Stimulated activated CD8-positive, alpha-beta memory T cell treated with anti-CD3 and anti-CD28 coated beads, Interleukin-4, amount 100 ng/mL, for 4 hours (primary cell): ENCODE measurements at places on chromosomes 2 and 18.

GRCh38 chr18:75391279-75392225 is 36.0 kb downstream of the SMIM21 start:
- no peak for DNase-seq

DNA sequence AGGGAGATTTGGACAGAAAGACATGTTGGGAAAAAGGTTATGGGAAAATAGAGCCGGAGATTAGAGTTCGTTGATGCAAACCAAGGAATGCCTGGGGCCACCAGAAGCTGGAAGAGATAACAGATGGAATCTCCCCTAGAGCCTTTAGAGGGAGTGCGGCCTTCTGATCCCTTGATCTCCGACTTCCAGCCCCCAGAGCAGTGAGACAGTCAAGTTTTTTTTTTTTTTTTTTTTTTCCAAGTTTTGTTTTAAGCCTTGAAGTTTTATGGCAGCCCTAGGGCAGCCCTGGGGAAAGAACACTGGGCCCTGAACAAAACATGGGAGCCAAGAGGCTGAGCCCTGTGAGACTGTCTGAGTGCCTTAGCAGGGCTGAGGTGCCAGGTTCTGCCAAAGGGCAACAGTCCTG is 6.5 kb downstream of the DGKD start:
- DNase-seq: no peak

DNA sequence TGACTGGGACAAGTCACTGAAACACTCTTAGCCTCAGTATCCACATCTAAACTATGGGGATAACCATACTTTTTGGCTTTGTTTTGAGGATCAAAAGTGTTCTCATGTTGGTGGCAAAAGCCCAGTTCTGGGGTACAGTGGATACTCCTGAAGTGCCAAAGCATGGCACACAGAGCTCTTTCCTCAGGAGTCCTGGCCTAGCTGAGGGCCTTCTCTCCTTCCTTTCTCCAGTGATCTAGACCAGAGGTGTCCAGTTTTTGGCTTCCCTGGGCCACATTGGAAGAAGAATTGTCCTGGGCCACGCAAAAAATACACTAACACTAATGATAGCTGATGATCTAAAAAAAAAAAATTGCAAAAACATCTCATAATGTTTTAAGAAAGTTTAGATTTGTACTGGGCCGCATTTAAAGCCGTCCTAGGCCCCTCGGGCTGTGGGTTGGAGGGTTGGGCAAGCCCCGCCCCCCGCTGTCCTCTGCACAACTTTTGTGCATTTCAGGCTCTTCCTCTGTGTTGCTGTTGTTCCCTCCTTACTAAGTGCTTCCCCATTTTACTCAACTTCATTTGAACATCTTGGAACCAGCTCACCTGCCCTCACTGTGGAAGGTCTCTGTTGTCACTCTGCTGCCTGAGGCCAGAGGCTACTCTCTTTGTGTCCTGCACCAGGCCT is 337.0 kb downstream of the CYRIA start:
- no peak for DNase-seq

DNA sequence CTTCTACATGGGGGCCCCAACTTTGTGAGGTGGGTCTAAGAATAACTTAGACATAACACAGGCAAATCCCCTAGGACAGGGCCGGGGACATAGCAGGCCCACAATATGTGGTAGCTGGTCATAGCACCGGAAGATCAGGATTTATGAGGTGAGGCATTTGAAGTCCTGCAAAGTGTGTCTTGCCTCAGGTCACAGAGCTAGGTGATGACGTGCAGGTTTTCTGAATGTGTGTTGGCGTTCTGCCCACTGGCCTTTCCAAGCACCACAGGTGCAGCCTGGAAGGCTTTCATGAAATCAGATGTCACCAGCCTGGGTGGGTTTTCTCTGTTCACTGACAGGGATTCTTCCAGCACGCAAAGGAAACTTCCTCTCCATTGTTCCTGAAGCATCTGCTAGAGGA is 119.1 kb downstream of the LRATD1 start:
- no peak for DNase-seq

DNA sequence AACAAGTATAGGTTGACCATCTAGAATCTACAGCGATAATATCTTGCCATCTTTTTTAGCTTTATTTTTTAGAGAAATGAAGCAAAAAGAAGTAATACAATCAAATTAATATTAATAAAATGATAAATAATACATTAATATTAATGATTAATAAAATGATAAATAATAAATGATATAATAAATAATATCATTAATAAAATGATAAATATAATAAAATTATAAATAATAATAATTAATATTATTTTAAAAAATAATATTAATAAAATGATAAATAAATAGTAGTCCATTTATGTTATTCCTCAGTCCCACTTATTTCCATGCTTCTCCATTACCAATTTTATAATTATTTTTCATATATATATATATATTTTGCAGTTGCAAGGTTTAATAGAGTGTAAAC is 3.2 kb upstream of the REG3A start:
- no peak for DNase-seq

GRCh38 chr2:12044857-12045256 is 298.4 kb downstream of the LPIN1 start:
- no peak for DNase-seq

DNA sequence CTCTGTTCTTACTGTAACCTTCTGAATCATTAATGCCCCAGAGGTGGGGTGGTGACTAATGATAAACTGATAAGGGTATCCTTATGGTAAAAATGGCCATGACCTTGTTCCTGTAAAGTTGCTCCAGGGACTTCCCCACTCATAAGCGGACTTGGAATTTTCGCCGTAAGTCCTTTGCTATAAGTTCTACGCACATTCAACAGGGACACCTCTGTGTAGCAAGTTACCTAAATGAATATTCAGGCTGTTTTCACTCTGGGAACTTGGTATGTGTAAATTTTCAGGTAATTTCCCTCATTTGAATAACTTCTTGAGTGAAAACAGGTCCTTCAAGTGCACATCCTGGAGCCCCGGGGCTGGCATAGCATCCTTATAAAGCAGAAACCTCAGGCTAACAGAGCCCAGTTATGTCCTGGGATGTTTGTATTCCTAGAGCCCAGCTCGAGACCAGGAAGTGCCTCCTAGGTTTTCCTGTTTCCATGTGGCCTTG is 9.4 kb upstream of the AGFG1 start:
- no peak for DNase-seq

GRCh38 chr2:160513120-160513519 is 19.5 kb upstream of the RBMS1 start:
- DNase-seq: no peak

DNA sequence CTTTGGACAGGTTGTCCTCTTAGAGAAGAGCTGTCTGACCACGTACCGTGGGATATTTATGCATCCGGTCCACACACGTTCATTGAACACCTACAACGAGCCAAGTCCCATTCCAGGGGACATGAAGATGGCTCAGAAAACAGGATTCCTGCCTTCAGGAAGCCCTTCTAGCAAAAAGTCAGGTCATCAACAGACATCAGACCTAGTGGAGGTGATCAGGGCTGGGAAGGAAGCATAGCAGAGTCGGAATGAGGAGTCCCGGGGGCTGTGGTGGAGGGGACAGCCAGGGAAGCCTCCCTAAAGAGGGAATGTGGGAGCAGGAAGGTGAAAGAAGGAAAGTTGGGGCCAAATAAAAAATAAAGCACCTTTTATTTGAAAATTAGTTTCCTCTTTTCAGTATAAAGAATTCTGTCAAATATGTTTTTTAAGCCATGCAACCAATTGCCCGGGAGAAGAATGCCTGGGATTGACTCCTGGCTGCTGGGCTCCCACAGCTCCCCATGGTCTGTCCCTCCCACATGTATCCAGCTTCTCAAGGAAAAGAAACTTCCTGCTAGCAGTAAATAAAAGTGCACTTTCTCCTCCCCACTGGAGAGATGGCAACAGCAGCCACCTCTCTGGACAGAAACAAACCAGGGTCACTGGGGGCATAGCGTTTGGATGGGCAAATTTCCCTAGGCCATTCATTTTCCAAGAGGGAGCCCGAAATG is 144.8 kb downstream of the SMAD7 start:
- DNase-seq: no peak

GRCh38 chr2:142687075-142687474 is 190.4 kb upstream of the KYNU start:
- DNase-seq: no peak

GRCh38 chr18:24321071-24321470 is 76.6 kb downstream of the OSBPL1A start:
- DNase-seq: no peak

DNA sequence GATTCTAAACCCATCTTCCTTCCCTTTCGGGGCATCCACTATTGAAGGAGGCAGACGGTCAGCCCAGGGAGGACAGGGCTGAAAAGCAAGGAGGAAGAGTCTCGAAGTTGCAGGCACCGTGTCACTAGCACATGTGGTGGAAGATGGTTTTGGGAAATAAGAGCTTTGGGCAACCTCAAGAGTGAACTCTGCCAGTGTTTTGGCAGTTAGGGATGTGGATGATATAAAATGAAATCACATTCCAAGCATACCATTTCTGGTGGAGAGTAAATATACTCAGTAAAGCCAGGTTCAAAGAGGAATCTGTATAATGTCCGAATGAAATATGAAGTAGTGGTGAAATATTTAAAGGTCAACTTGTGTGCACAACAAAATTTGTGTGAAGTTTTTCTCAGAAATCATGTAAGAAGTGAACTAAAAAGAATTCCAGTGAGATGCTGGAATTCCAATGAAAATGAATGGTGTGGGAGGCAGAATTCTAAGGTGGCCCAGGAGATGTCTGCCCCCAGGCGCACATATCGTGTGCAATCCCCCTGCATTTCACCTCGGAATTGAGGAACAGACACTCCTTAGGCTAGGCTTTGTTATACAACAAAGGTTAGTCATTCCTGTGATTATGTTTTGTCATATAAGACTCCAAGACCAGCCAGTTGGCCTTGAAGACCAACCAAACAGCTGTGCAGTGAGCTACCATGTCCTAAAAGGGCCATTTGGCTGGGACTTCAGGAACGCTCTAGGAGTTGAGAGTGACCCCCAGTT is 147.1 kb downstream of the SH3BP4 start:
- no peak for DNase-seq
